ENCODE measurements at places on chromosomes 2 and 18.

- DNase-seq, result no peak
Measured at GRCh38 chr2:167908786-167909185, 338.6 kb downstream of the STK39 start.

DNA sequence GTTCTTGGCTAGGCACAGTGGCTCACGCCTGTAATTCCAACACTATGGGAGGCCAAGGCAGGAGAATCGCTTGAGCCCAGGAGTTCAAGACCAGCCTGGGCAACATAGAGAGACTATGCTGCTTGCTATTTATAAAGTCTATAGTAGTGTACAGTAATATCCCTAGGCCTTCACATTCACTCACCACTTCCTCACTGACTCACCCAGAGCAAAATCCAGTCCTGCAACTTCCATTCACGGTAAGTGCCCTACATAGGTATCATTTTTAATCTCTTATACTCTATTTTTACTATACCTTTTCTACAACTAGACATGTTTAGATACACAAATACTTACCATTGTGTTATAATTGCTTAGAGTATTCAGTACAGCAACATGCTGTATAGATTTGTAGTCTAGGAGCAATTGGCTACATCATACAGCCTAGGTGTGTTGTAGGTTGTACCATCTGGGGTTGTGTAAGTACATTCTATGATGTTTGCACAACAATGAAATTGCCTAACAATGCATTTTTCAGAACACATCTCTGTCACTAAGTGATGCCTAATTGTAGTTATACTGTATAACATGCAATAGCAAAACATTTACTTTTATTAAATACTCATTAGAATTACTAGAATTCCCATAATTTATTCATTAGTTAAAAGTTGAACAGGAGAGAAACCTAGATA, 8.8 kb downstream of the DHX57 start:
- no peak for DNase-seq

- no peak for DNase-seq
Measured at GRCh38 chr18:46821856-46822711, 65.2 kb upstream of the ST8SIA5 start.

GRCh38 chr2:174967691-174968260, 37.4 kb downstream of the CHN1 start:
- DNase-seq, result no peak

DNA sequence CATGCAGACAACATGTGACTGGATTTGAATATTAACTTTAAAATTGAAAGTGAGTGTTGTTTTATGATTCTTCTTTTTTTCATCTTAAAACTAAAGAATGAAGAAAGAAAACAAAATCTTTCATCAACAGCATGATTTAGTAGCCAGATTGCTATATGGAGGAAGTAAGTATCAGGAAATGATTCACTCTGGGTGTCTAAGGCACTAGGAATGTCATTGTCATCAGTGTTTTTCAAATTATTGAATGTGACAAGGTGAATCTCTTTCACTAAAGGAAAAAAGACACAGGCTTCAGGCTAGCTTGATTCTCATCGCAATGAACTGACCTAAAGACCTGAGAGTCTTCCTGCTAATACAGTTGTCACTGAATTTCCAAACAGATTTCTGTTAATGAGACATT, 430.1 kb downstream of the FBXO15 start:
- no peak for DNase-seq

DNA sequence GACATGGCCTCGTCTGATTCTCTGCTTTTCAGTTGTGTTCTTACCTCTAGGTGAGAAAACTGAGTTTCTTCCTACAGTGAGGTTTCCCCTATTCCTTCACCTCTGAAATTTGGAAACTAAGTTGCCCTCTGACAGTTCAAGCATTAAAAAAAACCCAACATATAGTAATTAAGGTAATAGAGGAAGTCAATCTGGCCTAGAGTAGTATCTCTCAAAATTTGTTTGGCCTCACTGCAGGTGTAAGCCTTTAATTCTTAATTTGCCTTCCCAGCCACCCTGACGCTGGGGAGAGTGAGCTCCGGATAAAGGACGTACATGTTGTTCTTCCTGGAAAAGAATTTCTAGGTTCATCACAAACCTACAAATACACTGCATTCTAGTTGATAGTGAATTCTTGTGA, 1.4 kb downstream of the CAD start:
- no peak for DNase-seq

- DNase-seq, result no peak
Measured at GRCh38 chr18:23133860-23134779, 1.2 kb upstream of the CABLES1 start.

- no peak for DNase-seq
Measured at GRCh38 chr18:78979730-78980278, at the start of gene SALL3. TSS of gene SALL3 (plus strand) at chr18:78979818. CDS start at chr18:78980275, 457 bp downstream.

DNA sequence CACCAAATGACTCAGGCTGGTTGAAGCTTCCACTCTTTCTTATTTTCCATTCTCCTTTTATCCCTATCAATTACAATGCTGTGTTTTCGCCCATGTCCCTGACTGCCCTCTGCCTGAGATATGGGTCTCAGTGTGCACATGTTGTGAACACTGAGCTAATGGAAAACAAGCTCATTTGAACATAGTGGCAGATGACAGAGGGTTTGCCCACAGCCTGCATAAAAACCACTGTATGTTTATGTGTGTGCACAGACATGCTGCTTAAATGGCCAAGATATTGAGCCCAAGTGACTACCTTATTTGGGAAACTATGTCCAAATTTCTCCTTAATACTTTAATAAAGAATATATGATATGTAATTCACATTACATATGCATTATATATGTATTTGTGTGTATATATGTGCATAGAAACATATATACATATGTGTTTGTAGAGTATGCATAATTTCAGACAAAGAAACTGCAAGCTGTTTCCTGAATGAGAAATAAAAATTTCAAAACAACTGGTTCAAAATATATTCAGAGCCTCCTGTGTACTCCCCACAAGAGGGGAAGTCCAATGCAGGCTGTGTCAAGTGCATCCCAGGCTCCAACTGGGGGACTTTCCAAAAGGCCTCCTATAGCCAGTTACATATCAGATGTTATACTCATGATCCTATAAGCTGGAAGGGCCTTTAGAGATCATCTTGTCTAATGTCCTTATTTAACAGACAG, 92.7 kb upstream of the CD302 start:
- DNase-seq, result no peak

DNA sequence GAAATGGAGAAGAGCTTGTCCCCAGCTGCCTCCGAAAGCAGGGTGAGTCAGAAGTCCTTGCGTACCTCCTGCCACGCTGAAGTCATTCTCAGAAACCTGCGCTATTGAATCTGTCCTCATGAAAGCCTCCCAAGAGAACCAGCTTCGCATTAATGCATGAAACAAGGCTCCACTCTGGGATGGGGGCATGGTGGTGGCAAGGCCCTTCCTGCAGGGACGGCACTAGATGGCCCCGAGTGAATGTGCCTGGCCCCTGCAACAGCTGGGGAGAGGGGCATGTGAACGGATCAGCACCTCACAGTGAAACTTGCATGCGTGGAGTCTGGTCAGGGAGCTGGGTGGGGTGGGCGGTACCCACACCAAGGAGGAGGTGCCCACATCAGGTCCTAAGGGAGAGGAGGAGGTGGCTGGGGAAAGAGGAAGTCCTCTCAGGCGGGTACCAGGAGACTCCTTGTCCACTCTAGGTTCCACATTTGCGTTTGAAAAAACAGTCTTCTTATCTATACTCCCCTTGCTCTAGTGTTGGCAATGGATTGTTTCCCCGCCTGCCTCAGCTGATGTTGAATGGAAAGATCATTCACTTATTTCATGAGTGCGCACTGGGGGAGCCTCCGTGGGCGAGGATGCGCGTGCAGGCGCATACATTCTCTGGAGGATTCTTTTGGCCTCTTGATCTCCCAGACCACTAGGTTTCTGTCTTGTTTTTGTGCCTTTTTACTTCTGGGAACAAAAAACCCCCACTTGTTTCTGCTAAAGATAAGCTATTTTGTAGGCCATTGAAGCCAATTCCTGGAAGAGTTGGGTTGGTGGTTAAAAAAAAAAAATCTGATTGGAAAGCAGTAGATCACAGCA, 104.7 kb downstream of the KLHL29 start:
- no peak for DNase-seq

- DNase-seq, result no peak
Measured at GRCh38 chr2:104468846-104469245, 385.1 kb upstream of the POU3F3 start.

GRCh38 chr2:231791107-231791506, 4.9 kb downstream of the COPS7B start:
- DNase-seq, result no peak

- no peak for DNase-seq
Measured at GRCh38 chr2:38465789-38466127, 88.7 kb upstream of the ATL2 start.

All from left ventricle myocardium inferior (tissue), 1 donor.